ENCODE measurements at places on chromosomes 3 and 15.

GRCh38 chr3:87088993-87089841, 98.3 kb upstream of the VGLL3 start:
- ATAC-seq: peak; percentile 38

DNA sequence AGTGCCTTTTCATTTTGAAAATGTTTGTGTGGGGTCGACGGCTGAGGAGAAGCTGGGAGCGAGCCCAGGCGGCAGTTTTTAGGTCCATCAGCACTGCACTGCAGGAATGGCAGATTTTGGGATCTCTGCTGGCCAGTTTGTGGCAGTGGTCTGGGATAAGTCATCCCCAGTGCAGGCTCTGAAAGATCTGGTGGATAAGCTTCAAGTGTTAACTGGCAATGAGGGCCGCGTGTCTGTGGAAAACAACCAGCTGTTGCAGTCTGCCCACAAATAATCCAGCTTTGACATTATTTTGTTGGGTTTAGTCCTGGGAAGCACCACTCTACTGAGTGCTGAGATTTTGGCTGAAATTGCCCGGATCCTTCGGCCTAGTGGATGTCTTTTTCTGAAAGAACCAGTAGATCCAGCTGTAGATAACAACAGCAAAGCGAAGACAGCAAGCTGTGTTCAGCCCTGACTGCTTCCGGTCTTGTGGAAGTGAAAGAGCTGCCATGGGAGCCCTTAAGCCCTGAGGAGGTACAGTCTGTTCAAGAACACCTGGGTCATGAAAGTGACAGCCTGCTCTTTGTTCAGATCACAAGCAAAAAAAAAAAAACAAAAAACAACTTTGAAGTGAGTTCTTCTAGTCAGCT, 13.1 kb upstream of the ANP32A start:
- no peak for ATAC-seq

DNA sequence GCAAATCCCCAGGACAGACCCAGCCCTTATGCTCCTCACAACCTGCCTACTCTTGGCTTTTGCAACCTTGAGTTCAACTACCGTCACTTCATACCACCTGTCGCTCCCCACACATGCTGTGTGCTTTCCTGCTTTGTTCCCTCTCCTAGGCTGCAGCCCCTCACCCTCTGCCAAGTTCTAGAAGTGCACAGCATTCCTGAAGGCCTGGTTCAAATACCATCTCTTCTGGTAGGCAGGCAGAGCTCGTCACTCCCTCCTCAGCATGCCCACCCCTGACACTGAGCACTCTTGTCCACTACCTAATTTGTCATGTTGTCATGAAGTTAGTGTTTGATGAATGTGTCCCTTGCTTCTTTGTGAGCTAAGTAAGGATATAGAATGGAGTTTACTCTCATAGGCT, 129.6 kb downstream of the SEMA6D start:
- ATAC-seq: no peak

DNA sequence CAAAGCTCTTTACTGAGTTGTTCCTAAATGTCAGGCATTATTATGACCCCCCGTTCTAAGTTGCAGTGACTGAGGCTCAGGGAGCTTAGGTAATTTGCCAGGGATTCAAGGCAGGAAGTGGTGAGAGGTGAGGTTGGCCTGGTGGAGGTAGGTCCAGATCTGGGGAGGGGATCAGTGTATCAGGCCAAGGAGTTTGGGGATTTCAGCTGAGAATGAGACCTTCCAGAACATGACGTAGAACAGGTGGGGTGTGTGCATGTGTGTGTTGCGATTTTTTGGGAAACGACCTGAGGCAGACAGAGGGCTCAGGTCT, 41.1 kb upstream of the MRPS22 start:
- ATAC-seq: no peak

DNA sequence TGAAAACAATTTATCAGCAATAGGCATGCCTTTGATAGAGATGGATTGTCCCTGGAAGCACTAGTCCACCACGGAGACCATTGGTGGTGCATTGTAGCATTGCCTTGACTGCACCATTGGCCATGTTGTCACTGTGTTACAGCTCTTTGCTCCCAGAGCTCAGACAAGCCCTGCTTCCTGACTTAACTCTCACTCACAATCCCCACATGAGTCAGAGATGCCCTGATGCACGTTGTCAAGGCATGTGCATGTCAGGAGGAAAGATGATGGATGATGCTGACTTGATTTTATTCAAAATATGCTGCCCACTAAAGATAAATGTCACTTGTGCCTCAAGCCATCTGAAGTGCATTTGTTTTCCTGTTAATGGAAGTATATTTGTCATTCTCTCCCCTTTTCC, 266.1 kb downstream of the ARRDC4 start:
- no peak for ATAC-seq

DNA sequence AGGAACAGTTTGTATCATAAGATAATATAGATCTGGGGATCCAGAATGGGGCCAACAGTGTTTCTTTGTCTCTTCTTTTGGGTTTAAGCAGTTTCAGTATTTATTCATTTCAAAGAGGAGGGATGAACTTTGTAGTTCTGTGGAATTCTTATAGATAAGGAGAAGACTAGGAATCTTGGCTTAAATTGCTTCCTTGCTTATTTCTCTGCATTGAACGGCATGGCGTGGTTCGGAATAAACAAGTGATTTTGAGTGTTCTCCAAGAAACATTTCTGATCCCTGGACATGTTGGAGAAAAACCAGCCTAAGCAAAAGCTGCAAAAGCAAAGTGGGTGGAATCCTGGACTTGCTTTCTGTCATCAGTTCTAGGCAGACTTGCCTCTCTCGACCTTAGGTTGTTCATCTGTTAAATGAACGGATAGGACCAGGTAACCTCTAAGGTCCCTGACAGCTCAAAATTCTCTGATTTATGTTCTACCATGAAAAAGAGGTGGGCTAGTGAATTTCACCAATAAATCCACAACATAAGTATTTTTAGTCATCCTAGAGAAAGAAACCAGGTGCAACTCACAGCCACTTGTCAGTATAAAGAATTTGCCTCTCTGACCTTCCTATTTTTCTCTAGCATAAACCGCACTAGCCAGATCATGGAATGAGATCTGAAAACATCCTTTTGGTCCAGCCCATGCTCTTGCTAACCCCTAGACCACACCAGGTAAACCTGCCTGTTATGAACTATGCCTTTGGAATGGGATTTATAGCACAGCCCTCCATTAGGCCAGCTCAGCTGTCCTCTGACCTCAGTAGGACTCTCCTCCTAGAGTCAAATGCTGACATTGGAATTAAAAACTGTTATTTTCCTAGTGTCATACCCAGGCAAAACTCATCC, 78.8 kb downstream of the CLDN11 start:
- ATAC-seq: no peak

- ATAC-seq: no peak
Measured at GRCh38 chr3:71051893-71052687, 531.4 kb downstream of the FOXP1 start.

DNA sequence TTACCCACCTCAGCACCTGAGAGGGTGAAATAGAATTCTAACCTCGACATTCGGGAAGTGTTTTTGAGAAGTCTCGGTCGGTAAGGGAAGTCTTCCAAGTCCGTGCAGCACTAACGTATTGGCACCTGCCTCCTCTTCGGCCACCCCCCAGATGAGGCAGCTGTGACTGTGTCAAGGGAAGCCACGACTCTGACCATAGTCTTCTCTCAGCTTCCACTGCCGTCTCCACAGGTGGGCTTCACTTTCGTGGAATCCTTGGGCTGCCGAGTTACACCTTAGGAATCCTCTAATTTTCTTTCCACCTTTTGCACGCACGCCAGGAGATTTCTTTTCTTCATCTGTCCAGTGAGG, 775 bp downstream of the CCNDBP1 start:
- ATAC-seq: peak; percentile 19

- no peak for ATAC-seq
Measured at GRCh38 chr3:111763001-111763471, 96.0 kb upstream of the PHLDB2 start.

DNA sequence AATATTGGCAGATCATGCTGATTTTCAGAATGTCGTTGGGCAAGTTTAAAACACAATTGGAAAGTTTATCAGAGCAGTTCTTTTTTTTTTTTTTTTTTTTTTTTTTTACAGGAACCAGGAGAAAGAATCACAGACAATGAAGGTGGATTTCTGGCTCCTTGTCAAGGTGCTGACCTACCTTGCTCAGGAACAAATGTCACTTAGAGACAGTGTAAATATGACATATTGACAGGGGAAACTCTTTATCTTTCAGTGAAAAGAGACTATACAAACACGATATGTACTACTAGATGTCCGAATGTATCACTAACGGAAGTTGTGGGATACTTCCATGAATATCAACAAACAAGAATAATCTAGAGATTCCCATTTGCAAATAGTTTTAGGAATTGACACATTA, 237.3 kb downstream of the FMN1 start:
- ATAC-seq: no peak
